ENCODE measurements at places on chromosomes 7 and 10.

DNA sequence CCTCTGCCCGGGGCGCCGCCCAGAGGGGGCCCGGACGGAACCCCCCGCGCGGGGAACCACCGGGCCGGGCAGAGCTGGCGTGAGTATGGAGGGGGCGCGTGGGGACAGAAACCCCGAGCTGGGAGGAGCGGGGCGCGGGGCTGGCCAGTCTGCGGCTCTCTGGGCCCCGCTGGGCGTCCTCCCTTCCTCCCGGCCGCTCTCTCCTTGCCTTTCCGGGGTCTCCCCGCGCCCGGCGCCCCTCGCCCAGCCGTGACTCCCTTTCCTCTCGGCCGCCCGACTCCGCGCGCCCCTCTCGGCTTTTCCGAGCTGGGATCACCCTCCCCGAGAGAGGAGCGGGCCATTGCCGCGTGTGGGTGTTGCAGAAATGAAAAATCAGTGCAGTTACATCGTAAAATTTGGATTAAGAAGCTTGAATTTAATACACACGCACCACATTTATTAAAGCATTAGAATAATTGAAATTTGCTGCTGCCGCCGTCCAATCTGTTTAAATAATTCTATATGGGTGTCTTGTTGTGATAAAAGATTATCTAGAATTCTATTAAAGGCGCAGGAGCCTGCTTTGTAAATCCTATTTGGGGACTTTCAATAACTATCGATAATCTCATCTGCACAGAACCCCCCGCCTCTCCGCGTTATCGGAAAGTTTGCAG lies 9.1 kb downstream of the UNCX start:
- DNase-seq: no peak

DNA sequence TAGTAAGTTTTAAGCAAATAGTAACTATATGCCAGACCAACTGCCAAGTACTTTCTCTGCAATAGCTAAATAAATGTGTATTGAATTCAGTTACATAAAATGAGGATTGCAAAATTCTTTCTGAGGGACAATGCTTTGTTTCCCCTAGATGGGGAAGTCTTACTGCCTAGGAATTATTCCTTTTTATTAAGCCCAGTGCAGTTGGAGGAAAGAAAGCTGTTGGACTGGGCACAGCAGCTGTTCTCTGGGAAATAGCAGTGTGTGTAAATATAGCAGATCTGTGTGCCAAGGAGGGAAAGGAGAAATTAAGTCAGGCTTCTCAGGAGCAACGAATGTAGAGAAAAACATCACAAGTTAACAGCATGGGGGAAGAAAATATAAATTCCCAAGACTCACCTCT lies 77.1 kb downstream of the SEC23IP start:
- DNase-seq: no peak

DNA sequence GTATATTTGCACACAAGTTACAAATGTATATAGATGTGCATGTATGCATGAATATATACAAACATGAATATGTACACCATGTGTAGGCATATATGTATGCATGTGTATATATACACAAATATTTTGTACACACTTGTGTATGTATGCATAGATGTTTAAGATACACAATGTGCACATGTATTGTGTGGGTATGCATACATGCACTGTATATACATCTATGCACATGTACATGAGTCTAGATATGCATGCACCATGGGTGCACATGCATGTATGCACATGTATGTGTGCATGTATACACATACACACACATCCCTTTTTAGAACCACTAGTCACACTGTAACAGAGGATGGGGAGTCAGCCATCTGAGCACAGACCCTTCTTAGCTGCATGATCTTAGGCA lies 249.4 kb downstream of the COBL start:
- no peak for DNase-seq

DNA sequence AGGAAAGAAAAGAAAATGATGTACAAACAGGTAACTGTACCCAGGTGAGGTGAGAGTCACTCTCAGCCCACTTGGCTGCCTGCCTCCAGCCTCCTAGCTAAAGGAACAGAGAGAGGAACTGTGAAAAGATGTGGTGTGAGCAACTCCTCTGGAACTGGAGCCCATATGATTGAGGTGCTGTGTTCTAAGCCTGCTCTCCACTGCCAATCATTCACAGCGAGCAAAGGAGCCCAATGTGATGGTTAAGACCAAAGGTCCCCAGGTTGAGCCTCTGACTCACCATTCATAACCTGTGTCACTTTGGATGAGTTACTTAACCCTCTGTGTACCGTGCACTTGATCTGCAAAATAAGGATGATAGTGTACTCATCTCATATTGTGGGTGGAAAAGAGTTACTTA lies 868.1 kb upstream of the AUTS2 start:
- no peak for DNase-seq

- DNase-seq: no peak
Measured at GRCh38 chr7:118836933-118837332, 612.4 kb downstream of the ANKRD7 start.

DNA sequence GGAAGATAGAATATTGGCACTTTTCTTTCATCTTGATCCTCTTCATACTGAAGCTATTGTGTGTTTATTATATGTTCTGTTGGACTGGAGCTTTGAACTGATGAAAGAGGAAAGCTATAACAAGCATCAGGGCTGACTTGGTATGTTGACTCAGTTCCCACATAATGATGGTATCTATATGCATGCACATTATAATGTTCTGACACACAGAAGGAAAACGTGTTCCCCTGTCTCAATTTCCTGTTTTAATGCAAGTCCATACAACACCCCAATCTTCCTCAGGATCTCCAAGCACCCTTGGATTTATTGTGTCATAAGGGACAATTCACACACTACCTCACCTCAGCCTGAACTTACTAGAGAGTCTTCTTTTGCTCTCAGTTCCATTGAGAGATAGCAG lies 8.3 kb upstream of the WASL start:
- no peak for DNase-seq

GRCh38 chr7:66928388-66928787 lies 7.4 kb downstream of the TMEM248 start:
- no peak for DNase-seq

GRCh38 chr7:158804335-158804734 lies 25.0 kb downstream of the ESYT2 start:
- no peak for DNase-seq

- DNase-seq: no peak
Measured at GRCh38 chr7:50762337-50762736, 20.4 kb downstream of the GRB10 start.

DNA sequence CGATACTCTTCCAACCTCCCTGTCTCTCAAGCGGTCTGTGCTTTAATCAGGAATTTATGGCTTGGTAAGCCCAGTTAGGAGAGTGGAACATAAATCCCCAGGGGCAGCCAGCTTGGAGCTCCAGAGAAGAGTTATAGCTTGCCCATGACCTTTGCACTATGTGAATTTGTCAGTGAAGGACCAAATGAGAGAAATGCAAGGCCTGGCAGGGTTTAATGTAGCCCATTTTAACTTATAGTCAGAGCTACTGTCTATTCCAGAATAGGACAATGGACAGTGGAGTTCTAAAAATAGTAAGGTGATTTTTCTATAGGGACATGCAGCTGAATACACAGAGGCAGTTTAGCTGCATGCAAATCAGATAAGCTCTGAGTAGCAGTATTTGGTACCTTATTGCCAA lies 142.6 kb upstream of the CAV2 start:
- no peak for DNase-seq

DNA sequence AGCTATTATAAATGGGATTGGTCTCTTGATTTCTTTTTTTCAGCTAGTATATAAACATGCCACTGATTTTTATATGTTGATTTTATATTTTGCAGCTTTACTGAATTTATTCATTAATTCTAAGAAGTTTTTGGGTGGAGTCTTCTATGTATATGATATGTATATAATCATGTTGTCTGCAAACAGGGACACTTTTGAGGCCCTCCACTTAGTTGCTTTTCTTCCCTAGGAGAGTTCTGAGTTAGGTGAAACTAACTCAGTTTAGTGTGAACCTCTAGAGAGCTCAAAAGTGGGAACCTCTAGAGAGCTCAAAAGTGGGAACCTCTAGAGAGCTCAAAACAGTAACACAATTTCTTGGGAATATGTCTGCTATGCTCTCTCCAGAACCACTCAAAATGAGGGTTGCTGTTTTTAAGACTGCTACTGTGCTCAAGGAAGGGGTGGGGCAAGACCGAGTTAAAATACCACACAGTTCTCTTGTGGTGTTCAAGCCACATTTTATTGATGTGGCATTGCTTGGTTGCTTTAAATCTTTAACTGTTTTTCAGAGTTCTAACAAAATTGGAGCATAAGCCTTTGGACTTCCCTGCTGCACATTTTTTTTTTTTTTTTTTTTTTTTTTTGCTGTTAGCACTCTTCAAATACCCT lies 13.2 kb downstream of the CCDC7 start:
- DNase-seq: no peak

DNA sequence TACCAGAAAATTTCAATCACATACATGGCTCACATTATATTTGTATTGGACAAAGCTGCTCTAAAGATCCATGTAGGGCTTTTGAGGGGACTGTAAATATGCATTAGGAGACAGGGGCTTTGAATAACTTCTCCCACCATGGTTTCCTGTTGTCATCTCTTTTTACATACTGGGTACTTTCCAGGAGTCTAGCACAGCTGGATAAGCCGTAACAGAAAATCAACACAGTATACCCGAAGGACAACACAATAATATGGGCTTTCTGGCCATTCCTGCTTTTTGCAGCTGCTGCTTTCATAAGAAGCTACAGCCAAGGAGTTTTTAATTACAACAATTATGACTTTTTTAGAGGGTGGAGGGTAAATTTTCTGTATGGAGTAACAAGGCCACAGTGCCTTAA lies 63.4 kb upstream of the SRPK2 start:
- no peak for DNase-seq

- DNase-seq: no peak
Measured at GRCh38 chr7:4014346-4015050, 667.6 kb upstream of the FOXK1 start.

GRCh38 chr7:55556031-55556430 lies 16.3 kb downstream of the VOPP1 start:
- no peak for DNase-seq

- DNase-seq: no peak
Measured at GRCh38 chr10:72740528-72740927, 48.6 kb downstream of the MCU start.

DNA sequence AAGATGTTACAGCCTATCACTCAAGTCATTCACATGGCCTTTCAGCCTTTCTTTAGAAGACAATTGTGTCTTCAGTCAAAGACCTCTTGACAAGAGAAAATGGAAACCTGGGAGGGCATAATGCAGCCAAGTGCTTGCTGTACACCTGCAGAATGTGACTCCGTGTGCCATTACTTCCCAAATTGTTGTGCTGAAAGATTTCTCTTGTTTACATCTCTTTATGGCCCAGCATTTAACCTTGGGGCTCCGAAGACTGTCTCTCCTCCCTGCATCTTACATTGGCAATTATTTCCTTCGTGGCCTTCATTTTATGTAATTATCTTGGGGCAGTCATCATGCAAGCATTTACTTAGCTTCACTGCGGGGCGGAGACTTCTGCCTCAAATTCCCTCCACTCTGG lies 287.0 kb downstream of the TCF7L2 start:
- no peak for DNase-seq

DNA sequence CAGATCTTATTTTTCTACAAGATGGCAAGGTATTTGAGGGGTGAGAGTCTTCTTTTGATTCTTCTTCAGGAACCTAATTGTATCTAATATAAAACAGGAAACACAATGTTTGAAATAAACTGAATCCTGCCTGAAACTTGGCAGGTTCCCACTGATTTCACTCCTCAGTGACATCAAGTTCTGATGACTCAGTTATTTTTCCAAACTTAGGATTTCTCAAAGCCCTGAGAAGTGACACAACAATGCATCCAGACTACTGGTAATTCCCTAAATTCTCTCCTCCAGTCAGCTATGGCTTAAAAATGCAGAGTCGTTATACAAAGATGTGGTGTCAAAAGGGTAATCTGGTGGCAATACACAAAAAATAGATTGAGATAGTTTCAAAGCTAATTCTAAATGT lies 80.9 kb downstream of the ABLIM1 start:
- DNase-seq: no peak

DNA sequence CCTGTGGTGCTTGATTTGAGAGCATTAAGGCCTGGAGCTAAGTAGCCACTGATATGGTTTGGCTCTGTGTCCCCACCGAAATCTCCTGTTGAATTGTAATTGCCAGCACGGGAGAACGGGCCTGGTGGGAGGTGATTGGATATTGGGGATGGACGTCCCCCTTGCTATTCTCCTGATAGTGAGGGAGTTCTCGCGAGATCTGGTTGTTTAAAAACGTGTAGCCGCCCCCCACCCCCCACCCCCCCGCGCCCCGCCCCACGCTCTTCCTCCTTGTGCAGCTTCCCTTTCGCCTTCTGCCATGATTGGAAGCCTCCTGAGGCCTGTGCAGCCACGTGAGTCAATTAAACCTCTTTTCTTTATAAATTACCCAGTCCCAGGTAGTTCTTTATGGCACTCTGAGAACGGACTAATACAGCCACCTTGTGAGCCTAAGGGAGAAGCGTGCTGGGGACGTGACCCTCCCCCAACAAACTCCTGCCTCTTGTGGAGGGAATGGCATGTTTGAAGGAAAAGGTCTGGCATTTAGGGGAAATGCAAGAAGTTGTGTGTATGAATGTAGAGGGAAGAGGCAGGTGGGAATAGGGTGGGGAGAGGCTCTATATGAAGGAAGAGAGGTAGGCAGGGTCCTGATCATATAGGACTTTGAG lies 118.0 kb upstream of the KMT2C start:
- no peak for DNase-seq

DNA sequence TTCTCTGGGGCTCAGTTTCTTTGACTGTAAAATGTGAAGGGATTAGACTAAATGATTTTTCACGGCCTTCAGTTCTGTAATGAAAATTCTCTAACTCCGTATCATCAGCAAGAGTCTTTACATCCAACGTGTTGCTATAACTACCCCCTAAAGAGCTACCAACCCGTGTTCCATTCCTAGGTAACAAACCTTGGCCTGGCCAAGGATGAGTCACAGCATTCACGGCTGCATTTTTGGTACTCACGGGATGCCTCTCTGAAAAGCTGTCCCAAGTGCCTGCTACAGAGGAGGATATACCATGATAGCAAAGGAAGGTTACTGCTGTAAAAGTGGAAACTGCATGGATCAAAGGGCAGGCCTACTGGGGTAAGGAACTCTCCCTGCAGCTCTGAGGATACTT lies 5.9 kb downstream of the LRRC4 start:
- DNase-seq: no peak

DNA sequence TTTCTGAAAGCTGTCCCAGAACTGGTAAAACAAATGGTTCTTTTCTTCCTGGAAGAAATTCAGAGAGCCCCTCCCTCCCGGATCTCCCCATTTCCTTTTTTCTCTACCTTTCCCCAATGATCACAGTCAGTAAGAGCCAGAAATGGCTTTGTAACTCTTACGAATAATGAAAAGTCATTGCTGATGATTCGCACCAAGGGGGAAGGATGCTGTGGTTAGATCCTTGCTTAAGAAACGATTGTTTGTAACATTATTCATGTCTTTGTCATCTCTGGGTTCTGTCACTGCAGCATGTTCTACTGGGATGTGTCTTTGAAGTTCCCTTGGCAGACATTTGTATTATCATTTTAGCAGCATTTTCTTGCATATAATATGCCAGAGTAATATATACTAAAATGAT lies 138.9 kb downstream of the CACNB2 start:
- no peak for DNase-seq

GRCh38 chr7:81135324-81135723 lies 216.5 kb upstream of the SEMA3C start:
- no peak for DNase-seq

- DNase-seq: no peak
Measured at GRCh38 chr7:99016196-99016595, 127.7 kb downstream of the SMURF1 start.
